ENCODE measurements at places on chromosomes 3 and 15.

- DNase-seq, result no peak
These were observed 105.9 kb upstream of the TSC22D2 start for GRCh38 chr3:150302246-150302645.

GRCh38 chr3:129313665-129314385 is 35.2 kb downstream of the HMCES start:
- DNase-seq, result peak; percentile 24

GRCh38 chr3:118577055-118577777 is 457.4 kb downstream of the IGSF11 start:
- no peak for DNase-seq

DNA sequence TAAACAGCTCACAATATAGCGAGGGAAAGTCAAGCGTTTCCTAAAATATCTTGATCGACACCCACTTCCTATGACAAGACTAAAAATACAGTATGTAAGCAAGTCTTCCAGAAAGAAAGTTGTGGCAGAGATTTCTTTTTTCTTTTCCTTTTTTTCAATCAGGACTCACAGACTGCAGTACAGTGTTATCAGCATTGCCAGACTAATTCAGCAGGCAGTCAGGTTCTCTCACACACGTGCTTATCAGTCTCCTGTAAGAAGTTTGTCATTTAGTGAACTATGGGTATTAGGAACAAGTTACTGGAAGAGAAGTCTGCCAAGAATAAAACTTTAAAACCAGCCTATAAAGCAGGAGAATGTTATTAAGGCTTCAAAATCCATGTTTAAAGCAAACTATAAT is 32.8 kb upstream of the ZNF385D start:
- no peak for DNase-seq

- no peak for DNase-seq
These were observed 701 bp downstream of the SGO1 start for GRCh38 chr3:20185331-20185678.

DNA sequence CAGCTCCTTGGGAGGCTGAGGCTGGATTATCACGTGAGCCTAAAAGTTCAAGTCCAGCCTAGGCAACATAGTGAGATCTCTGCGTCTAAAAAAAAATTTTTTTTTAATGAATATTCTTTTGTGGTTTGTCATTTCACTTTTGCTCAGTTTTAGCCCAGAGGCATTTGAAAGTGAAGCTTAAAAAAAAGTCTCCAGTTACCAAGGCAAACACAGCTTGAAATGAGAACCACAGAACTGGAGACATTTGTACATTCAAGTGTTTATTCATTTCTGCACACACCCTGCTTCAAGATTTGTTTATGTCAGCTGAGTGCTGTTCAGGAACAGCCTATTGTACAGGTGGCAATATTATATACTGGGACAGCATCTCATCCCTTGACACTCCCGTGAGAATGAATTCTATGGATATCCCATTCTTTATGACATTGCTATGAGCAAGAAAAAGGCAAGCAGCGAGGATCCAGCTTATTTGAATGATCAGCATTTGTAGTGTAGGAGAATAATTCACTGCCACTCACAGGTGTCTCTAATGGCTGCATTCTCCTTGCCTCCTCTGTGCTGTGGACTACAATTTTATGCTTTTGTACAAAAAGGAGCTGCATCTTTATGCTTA is 444.8 kb upstream of the GRM7 start:
- DNase-seq, result no peak

GRCh38 chr15:22880981-22881738 is 42.7 kb downstream of the NIPA2 start:
- no peak for DNase-seq

GRCh38 chr3:38151667-38152265 is 13.3 kb downstream of the MYD88 start:
- DNase-seq, result no peak

- DNase-seq, result no peak
These were observed 17.3 kb downstream of the PXK start for GRCh38 chr3:58349792-58350626.

DNA sequence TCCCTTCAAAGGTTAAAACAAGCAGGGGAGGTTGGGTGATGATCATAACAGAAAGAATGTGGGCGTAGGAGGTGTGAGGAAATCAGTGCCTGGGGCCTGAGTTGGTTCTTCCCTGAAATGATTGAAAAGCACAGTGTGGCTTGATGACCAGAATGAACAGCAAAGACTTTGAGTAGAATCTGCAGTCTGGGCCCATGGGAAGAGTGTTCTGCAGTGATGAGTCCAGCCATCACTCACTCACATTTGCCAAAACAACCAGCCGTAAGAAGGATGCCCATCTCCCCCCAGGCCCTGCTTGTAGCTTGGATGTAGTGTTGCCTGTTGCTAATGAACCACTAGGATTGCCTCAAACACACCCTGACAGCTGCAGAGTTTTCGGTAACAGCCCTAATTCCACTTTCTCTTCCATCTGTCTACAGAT is 67.9 kb downstream of the VGLL3 start:
- DNase-seq, result no peak

GRCh38 chr3:137709011-137709601 is 55.0 kb upstream of the SOX14 start:
- DNase-seq, result no peak

GRCh38 chr3:141255846-141256261 is 24.2 kb downstream of the PXYLP1 start:
- DNase-seq, result no peak

GRCh38 chr15:57236561-57237300 is 139.6 kb upstream of the CGNL1 start:
- DNase-seq, result no peak

DNA sequence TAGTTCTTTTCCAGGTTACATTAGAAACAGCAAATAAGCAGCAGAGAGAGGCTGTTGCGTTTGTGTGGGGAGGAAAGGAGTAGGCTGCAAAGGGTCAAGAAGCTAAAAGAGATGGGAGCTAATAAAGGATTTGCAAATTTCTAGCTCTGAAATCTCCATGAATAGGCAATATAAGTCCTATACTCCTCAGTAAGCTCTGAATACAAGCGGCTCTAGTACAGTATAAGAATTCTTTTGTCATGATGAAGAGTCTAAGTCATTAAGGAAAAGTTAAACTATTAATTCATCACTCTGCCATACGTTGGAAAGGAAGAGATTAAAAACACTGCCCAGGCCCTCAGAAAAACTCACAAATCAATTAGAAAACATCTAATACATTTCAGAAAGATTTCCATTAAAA is 59.3 kb downstream of the CEP152 start:
- DNase-seq, result no peak

DNA sequence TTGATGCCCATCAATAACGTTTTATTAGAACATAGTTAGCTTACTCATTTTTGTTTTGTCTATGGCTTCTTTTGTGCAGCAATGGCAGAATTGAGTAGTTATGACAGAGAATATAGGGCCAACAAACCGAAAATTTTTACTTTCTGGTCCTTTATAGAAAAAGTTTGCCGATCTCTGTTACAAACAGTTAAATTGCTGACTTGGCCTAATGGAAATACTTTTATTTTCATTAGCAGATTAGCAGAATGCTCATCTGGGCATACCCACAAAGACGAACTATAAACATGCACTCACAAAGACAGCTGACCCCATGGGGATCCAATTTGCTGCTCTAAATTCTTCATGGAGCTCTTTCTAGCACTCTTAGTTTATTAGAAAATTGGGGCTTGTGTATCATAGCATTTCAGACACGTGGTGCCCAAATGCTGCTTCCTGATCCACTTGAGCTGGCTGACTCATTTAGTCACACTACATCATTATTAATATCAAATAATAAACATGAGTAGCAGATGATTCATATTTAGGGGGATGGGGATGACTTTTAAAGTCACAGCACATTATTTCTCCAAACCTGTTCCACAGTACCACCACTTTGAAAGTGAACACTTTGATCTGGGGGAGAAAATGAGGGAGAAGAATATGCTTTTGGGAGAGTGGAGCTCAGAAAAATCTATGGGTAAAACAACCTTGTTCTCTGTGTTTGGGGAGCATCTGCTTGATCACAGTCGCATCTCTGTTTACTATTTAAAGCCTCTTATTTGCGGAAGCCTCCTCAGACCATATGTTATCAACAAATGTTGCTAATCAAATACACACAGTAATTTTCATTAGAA is 228.1 kb upstream of the FEZF2 start:
- DNase-seq, result no peak

DNA sequence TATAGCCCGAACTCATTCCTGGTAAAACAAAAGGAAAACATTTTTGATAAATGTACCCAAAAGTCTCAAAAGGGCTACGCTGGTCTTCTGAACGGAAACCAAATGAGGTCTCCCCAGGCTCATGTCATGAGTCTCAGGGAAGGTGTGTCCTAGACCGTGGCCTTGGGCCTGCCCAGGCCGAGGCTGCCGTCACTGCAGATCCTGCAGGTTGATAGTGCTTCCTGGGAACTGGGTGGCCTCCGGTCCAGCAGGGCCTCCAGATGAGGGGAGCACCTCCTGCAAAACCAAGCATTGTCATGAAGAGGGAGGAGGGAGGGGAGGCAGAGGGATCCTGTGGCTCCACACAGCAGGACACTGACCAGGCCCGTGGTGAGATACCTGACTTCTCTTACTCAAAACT is 37.5 kb downstream of the ZXDC start:
- DNase-seq, result no peak

DNA sequence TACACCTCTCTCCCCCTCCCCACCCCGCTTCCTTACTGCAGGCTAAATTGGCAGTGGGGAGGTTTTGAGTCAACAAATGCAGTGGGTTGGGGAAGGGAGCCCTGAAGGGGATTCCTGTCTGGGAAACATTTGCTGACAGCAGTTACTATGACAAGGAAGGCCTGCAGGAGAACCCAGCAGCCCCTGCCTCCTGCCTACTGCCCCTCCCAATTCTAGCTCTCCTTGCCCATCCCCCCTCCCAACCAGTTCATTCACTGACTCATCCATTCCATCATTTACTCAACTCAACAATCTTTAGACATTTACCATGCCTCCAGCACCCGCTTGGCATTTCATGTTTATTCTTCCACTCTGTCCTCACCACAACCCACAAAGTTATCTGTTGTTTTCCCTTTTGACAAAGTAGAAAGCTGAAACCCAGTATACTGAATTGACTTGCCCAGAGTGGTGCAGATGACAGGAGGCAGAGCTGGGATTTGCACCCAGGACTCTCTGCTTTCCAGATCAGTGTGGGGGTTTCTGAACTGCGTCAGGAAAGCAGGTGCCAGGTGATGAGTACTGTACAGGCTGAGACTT is 75.0 kb downstream of the MAGEF1 start:
- no peak for DNase-seq

- no peak for DNase-seq
These were observed 343.1 kb downstream of the WDR72 start for GRCh38 chr15:53416219-53416940.

- DNase-seq, result no peak
These were observed 25.3 kb downstream of the NCEH1 start for GRCh38 chr3:172685331-172686214.

GRCh38 chr3:72123908-72124441 is 339.0 kb upstream of the PROK2 start:
- no peak for DNase-seq

GRCh38 chr15:91547356-91547755 is 306.2 kb upstream of the SLCO3A1 start:
- DNase-seq, result no peak

- no peak for DNase-seq
These were observed 4.9 kb upstream of the MYZAP start for GRCh38 chr15:57586661-57587424.

DNA sequence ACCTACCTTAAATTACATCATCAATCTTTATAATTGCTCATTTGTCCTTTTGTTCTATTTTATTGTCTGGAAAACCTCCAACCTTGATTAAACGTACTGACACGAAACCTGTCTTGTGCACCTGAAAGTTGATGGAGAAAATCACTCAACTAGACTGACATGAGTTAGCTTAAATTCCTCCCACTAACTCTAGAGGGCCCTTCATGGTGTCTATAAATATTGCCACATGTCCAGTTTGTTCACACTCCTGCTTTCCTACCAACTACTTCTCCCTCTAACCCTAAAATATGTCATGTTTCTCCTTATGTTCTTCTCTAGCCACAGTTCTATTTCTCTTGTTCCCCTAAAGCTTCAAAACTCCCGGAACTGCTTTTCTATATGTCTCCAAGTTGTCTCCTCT is 59.8 kb upstream of the SGO1 start:
- DNase-seq, result no peak

DNA sequence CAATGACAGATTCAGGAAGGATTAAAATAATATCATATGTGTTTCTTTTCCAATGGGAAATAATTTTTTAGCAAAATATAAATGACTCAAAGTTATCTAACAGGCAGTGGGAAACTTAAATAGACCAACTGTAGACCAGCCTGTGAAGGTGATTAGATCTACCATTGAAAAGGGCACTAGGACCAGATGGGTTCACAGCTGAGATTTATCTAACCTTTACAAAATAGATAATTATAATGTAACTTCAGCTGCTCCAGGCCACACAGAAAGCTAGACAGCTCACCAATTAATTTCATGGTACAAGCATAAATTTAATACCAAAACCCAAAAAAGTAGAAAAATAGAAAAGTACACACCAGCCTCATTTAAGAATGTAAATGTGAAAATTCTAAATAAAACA is 240.4 kb upstream of the MRPL3 start:
- no peak for DNase-seq

DNA sequence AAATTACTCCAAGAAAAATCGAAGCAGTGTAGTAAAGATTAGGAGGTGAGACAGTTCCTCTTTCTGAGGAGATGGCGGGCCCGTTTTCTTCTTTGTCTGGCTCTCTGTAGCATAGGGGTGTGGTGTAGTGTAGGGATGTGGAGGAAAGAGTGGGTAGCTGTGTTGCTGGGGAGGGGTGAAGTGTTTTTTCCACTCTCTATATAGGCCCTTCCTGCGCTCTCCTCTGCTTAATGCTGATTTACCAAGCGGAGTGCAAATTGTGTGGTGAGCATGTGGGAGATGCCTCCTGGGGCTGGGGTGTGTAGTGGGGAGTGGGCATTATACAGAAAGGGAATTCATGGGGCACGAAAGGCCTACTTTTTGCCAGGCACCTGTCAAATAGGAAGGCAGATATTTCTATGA is 94.9 kb downstream of the ST6GAL1 start:
- DNase-seq, result no peak

GRCh38 chr15:25797511-25797935 is 65.6 kb downstream of the ATP10A start:
- DNase-seq, result no peak

GRCh38 chr3:180277041-180277440 is 240.3 kb upstream of the PEX5L start:
- DNase-seq, result no peak

GRCh38 chr3:109152320-109152719 is 15.8 kb downstream of the C3orf85 start:
- DNase-seq, result no peak
